ENCODE measurements at places on chromosomes 7 and 10.
A peak's percentile ranks its signal among the peaks of the same experiment; 100 is the strongest.

DNA sequence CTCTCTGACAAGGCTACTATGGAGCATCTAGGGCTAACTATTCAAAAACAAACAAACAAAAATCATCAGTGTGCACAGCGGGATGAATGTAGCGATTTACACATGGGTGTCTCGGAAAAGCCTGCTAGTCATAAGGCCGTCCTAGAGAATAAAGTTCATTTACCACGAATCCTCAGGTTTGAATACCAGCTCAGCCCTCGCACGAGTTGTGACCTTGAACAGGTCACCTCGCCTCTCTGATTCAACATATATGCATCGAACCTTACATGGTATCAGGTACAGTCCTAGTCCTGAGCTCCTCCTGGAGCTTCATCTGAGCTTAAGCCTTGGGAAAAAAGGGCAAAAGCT, 572 bp downstream of the ATP5MF start:
- DNase-seq: no peak

DNA sequence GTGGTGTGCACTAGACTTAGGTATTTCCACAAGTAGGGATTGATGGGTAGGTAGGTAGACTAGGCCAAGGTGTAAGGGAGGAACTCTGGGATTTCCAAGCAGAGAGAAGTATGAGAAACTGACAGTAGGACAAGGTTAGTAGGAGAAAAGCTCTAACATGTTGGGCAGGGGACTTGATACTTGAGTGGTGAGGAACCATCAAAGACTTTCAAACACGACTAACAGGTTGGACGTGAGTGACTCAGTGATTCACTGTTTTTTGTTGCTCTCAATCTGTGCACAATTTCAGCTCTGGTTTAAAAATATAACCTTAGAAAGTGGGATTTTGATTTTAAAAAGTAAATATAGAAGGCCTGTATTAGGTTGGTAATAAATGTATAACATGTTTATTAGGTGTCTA, 44.4 kb downstream of the KLHDC10 start:
- no peak for DNase-seq

DNA sequence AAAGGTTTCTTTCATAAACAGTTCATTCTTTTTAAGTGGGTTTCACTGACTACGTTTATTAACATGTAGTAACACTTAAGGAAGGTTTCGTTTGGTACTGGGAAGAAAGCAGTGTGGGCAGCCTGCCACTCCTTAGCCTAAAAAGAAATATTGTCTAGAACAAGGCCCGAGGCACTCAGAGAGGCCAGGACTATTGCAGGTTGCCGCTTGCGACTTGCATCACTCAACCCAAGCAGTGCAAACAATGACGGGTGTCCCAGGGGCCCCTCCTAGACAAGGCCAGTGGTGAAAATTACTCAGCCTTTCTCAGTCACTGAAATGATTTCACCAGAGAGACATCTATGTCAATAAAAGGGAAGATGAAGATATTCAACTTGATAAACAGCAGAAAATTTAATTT, 243.9 kb downstream of the SNX13 start:
- DNase-seq: peak; percentile 58

- peak; percentile 90 for DNase-seq
These were observed at the start of gene ANXA11 for GRCh38 chr10:80205477-80206276. Gene ANXA11, minus strand, starts transcription at chr10:80205537. Its CDS starts 32,676 bp downstream, at chr10:80172861.

- no peak for DNase-seq
These were observed 193.8 kb downstream of the THSD7A start for GRCh38 chr7:11638011-11638774.

GRCh38 chr7:24434972-24435371, 138.3 kb upstream of the PALS2 start:
- no peak for DNase-seq

- no peak for DNase-seq
These were observed 1.9 kb downstream of the COL1A2 start for GRCh38 chr7:94396596-94396995.

DNA sequence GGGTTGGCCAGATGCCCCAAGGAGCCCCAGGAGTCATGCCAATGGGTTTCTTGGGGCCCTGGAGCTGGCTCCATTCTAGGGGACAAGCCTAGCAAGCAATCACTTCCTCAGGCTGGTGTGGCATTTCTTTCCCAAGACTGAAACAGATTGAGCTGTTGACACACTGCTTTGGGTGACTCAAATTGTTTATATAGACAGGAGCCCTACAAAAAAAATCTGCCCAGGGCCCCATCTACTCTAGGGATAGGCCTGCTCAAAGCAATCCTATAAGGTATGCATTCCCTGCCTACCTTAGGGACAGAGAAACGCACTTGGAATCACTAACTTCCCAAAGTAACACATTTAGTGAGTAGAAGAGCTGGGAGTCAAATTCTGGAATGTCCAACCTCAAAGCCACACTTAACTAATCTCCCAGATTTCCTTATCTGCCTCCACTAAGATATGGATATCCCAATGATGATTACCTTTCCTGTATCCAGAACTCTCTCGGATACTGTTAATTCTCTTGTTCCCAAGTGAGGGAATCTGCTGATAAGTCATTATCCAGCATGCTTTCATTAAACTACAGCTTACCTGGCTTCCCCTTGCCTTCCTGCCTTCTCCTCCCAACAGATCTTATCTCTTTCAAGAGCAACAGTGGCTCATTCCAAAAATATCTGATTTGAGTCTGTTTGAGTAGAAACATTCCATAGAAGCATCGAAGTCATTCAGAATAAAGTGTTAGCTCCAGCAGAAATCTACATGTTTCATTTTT, 3.1 kb downstream of the ABLIM1 start:
- no peak for DNase-seq

- DNase-seq: no peak
These were observed 95.4 kb downstream of the TBXAS1 start for GRCh38 chr7:139924461-139924860.

- no peak for DNase-seq
These were observed 894.8 kb downstream of the REEP3 start for GRCh38 chr10:64416011-64416410.

DNA sequence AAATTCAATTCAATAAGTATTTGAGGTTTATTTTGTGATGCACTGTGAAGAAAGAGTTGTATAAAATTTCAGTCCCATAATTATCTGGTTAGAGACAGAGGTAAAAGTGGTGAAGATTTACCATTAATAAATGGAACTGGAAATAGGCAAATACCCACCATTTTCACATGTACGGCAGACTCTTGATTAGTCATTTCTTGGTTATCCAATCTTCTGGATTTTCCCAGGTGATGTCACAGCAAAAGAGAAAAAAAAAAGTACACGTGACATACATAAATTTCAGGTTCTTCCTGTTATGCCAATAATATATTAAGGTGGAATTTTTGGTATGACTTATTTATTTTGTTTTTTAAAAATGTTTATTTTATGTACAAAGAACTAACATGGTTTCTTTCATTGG, 26.8 kb downstream of the NT5C3A start:
- DNase-seq: no peak

DNA sequence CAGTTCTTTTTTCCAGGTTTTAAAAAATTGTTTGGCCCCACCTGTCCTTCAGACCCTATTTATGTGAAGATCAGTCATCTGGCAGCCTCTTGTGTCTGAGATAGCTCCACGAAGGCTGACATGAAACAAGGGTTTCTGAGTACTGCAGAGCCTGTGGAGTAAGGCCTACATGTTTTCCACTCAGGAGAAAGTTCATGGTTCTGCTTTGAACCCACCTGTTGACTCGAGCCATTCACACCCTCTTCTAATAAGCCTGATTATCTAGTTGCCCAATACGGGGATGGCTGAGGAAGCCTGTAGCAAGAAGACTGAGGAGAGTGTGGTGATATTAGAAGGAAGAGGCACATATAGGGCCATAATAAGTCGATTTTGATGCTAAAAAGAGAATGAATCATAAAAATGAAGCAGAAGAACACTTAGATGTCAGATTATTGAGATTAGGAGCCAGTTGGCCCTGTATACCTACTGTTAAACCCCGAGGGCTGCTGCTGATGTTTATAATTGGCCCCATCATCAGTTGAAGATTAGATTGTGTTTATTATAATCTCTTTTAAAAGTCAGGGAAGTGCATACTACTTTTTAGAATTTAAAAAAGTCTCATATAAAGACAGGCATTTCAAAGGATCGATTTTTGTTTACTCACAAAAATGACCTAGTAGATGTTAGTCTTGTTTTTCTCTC, 109.4 kb downstream of the CDK14 start:
- no peak for DNase-seq

All from LoVo (cell line).